ENCODE measurements at places on chromosomes 4 and X.

DNA sequence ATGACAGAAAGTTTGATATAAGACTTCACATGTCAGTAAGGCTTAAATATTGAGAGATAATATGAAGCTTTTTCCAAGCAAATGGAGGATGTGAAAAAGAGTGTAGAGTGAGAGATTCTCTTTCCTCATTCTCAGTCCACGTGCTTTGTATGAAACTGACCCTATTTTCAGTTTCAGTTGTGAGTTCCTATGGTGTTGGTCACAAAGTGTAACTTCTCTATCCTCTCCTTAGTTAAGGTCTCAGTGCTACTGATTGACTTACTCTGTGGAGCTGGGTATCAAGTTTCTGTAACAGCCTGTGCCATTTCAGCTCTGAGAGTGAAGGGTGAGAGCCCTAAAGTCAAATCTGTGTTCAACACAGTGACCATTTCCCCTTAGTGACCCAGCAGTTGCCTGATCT lies 277.2 kb downstream of the EPHA5 start:
- DNase-seq: no peak

GRCh38 chrX:115560978-115561604 lies at the start of gene PLS3:
PLS3 (plus strand) TSS chrX:115561174; CDS start chrX:115610251, 49,077 bp downstream.
- no peak for DNase-seq

DNA sequence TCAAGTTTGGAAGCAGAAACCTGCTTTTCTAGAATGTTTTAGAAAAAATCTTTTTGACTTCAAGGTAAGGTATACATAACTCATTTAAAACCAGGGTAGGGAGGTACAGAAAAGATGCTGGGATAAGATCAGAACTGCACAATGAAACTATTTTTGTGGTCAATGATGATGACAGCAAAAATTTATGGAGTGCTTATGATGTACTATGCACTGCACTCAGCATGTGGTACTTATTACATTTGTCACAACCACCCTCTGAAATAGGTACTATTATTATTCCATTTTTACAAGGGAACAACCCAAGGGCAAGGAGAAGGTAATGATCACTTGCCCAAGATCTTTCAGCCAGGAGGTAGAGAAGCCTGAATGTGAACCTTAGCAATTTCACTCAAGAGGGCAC lies 8.0 kb downstream of the GPM6B start:
- DNase-seq: no peak

DNA sequence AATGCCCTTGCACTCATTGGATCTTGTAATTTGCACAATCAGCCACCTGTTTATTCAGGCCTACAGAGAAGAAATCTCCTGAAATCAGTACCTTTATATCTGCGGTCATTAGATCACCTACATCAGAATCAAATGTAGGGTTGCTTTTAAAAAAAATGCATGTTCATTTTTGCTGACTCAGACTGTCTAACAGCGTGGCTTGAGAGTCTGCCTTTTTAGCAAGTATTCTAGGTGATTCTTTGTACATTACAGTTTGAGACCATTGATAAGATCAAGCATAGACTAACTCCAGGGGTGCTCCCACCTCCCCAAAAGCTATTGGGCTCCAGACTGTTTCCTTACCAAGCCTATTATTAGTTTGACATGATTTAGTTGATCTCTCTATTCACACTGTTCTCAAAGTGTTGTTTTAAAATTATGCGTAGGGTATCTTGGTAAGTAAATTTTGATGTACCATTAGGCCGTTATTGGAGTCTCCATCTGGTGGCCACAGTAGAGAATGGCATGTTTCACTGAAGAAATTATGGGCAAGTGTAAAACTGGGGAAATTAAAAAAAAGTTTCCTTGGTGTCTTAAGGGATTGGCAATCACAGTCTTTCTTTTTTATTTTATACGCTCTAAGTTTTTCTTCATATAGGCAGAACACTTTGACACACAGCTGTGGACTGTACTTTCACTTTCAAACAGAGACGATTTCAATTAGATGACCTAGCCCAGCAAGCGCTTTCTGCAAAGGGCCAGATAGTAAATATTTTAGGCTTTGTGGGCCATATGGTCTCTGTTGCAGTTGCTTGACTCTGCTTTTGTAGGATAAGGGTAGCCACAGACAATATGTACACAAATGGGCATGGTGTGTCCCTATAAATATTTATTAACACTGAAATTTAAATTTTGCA lies 33.7 kb upstream of the MSL3 start:
- no peak for DNase-seq

DNA sequence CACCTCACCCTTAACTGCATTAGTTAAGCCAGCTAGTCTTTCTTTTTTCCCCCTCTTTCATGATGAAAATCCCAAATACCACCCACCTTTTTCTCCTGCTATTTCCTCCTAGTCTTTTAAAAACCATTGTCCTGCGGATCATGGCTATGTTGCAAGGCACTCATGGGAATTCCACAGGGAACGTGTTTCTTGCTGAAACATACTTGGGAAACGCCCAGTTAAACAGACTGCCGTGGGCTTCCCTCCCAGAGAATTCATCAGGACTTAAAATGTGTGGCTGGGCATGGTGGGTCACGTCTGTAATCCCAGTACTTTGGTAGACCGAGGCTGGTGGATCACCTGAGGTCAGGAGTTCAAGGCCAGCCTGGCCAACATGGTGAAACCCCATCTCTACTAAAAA lies 32.2 kb downstream of the XG start:
- DNase-seq: no peak

DNA sequence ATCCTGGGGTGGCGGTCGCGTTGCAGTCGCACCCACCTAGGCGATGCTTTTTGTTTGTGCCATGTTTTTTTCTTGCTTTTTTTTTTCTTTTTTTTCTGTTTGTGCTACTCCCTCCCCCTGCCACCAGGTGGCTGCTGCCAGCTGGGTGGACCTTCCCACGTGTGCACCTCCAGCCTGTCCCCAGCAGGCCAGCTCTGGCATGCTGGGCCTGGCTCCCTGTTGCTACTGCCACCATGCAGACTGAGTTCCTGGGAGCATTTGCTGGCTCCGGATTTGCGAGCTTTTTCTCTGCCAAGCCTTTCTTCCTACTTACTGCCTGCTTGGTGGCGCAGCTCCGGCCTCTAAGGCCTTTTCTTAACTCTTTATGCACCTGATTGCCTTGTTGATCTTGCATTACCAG lies 161.2 kb upstream of the WDFY3 start:
- DNase-seq: no peak

DNA sequence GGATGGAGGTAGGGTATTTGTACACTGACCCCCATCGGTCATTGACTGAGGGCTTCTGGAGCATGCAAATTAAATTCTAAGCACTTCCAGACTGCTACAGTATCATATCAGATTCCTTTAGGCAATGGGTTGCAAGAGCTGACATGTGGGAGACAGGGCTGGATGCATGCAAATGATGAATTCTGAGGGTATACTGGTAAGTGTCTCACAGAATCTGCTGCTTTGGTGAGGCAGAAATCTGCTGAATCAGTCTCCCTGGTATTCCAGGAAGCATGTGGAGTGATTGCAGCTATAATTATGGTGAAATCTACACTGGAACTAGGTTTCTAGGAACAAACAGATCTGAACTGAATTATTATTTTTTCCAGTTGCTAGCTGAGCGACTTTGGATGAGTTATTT lies 684.9 kb upstream of the MAGEB2 start:
- no peak for DNase-seq

DNA sequence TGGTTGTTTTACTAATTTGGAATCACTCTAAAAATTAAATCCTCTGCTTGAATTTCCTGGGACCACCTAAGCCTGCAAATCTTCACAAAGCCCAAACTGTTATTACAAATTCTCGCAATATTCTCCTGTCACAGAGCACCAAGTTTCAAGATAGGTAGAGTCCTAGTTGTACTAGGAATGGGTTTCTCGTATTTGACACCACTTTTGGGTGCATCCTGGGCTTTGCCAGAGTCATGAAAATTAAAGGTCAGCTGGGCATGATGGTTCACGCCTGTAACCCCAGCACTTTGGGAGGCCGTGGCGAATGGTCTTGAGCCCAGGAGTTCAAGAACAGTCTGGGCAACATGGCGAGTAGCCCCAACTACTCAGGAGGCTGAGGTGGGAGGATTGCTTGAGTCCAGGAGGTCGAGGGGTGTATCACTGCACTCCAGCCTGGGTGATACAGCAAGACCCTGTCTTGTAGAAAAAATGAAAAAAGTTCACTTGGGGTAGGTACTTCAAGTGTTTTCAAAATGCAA lies 30.6 kb upstream of the MANBA start:
- no peak for DNase-seq

- no peak for DNase-seq
Measured at GRCh38 chr4:3641501-3641900, 109.3 kb upstream of the LRPAP1 start.

DNA sequence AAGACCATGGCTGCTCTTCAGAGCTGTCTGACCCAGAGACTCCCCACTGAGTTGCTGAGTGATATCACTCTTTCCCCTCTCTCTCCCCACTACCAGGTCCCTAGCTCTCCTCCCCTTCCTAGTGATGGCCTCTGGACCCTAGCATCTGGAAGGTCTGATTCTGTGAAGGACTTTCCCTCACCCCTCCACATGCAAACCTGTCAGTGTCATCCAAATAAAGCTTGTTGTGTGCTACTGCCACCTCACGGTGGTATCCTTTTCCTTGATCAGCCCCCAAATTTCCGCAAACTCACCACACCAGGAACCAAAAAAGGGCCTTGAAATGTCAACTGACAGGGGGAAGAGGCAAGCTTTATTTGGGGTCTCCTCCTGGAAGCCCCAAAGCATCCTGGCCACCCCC lies 500.2 kb downstream of the IDS start:
- DNase-seq: no peak

DNA sequence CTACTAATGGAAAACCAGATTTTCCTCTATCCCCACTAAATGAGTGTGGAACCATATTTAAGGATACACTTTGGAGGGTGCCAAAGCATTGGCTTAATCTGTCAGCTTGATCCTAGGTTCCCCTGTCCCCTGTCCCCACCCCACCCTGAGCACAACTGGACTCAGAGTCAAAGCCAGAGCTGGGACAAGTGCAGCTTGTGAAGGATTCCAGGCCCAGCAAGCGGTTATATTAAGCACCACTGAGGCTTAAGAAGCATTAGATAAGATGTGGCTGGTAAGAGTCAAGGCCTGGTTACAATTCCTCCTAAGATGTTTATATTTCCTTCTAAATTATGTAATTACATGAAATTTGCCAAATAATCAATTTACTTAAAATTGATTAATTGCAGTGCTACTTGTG lies 350.0 kb upstream of the GATB start:
- DNase-seq: no peak

GRCh38 chrX:129956145-129956544 lies 26.3 kb upstream of the BCORL1 start:
- DNase-seq: no peak

DNA sequence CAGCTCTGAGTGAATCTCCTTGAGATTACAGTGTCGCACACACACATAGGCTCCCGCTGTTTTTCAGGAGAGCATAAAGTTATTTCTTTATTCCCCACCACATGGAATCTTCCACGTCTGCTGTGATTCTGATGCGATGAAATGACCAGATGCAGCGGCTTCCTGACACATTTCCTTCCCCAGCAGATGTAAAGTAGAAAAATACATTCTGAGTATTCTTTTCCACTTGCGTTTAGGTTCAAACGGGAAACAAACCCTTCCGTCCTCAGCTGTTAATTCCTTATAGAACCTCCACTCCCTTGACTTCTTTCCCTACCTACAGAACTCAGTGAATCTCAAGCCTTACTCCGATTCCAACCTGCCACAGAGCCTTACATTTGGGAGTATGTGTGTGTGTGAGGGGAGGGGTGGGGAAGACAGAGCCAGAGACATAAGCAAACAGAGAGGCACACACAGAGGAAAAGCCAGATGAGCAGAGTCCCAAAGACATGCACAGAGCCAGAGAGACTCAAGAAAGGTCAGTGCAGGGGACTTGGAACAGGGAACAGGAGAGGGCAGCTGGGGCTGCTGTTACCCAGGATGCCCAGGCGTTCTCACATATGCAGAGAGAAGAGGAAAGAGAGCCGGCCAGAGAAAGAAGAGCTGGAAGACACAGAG lies 47.3 kb downstream of the SETD7 start:
- DNase-seq: no peak

- DNase-seq: no peak
Measured at GRCh38 chr4:36385951-36386571, 104.6 kb downstream of the DTHD1 start.

DNA sequence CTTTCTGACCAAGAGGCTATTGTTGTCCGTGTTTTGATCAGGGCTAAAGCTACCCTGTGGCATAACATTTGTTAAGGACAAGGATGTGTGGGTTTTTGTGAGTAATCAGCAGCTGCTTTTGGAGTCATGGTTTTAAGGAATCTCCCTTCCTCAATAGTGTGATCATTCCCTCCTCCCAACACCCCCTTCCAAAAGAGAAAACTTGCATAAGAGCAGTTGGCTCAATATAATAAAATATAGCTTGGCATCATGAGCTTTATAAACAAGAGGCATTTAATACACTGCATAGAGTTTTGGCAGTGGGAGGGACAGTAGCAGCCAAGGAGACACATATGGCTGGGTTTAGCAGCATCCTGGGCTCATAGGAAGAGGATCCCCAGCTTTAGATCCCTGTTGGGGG lies 84.7 kb downstream of the NHS start:
- no peak for DNase-seq
